Astrocyte of the hippocampus (primary cell): ENCODE measurements at places on chromosomes 6 and 20.

DNA sequence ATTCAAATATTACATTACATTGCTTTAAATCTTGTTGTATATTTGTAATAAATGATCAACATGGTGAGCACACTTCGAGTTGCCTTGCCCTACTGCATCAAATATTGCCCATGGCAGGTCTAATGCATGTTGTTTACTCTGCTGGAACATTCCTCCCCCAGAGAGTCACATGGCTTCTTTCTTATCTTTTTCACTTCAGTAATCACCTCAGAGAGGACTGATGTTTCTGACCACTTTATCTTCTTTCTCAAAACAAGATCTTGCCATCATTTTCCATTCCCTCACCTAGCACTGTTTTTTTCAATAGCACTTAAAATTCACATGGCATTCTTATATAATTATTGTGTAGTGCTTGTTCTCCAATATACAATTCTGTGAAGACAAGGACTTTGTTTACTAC, 243.5 kb upstream of the THEMIS start:
- DNase-seq: no peak

DNA sequence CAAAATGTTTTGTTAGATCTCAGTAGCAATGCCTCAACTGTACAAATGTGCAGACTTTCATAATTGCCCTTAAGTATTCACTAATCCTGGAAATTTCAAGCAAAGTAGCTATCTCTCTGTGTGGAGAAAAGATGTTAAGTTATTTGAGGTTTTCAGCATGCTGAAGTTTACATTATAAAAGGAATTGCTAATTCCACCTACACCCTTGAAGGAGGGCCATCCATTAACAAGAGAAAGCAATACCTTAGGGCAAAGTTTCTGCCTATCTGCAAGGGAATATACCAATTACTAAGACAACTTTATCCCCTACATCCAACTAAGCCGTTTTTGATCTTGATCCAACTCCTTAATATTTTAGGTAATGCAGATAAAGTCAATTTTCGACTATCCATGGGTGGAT, 380.7 kb upstream of the BTBD3 start:
- DNase-seq: no peak

- no peak for DNase-seq
Observed at GRCh38 chr20:8130840-8131526, 1.1 kb upstream of the PLCB1 start.

DNA sequence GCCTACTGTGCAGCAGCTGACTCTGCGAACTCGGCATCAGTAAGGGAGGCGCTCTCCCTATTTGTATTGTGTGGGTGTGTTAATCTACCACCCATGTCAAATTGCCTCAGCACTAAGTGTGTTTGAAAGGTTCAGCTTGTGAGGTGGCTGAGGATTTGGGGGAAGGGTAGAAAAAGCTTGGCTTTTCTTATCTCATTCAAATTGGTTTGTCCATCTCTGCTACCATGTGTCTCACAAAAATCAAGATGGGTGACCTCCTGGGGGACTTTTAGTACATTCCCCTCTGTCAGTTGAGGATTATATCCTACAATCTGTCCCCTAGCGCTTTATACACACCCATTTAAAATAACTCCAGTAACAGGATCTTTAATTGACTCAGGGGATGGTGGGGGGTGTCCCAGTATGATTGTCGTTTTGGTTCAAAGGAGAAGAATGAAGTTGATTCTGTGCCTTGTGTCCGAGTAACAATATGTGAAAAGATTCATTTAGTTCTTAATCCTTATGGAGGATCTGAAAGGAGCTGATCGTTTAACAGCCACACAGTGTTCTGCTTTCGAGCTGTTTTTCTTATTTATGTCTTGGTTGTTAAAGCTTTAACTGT, 609.6 kb downstream of the PKHD1 start:
- DNase-seq: no peak

DNA sequence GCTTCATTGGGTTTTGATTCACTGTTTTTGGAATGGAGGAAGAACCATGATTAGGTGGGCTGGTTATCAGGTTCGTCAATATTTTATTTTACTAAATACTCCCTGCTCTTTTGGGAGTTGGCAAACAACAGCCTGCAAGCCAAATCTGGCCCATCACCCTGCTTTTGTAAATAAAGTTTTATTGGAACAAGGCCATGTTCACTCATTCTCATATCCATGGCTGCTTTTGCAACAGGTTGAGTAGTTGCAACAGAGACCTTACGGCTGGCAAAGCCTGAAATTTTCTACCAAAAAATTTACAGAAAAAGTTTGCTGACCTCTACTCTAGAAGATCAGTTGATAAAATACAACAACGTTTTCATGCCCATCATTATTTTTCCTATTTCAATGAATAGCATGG, 45.1 kb downstream of the SYTL3 start:
- no peak for DNase-seq

GRCh38 chr20:32582659-32583580, 2.2 kb downstream of the NOL4L start:
- DNase-seq: peak; percentile 51

DNA sequence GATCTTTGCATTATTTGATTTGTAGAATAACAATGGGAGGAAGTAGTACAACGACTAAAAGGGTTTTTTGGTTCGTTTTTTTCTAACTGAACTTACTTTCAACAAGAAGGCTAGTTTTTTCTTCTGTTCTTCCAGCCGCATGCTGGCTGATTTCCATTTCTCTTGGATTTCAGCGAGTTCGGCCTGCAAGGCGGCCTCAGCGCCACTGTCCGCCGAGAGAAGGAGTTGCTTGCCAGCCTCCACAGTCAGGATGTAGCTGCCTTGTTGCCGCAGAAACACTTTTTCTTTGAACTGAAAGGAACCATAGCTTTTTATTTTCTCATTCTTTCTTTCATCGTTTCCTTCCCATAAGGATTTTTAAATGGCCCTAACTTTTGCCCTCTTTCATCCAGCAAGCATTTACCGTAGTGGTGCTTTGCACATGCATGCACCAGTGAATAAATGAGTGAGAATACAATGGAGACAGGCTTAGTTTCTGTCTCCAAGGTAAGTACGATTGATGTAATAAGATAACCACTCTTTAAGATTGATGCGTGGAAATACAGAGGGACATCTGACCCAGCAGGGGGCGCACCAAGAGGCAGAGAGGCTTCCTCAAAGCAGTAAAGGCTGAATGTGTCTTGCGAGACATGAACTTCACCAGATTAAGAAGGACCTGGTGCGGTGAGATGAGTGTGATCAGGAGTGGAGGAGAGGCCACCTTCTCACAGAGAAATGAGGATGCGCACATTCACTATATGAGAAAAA, 398.8 kb downstream of the ESR1 start:
- DNase-seq: no peak

DNA sequence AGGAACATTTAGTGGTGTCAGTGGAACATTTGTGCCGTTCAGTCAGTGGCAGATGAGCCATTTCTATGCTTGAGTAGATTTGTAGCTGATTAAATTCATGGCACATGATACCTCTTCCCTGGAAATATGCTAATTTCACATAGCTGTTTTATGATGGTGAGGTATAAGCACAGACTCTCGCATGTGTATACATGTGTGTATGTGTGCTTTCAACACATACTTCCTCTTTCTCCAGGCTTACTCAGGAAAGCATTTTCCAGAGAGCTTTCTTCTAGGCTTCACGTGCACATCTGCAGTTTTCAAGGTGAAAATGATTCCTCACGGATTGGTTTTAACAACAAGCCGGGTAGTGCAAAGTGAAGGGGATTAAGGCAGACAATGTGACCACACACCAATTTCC, 396.5 kb downstream of the HDGFL1 start:
- no peak for DNase-seq

GRCh38 chr20:62365814-62366369, 1.2 kb downstream of the LAMA5 start:
- peak; percentile 49 for DNase-seq

DNA sequence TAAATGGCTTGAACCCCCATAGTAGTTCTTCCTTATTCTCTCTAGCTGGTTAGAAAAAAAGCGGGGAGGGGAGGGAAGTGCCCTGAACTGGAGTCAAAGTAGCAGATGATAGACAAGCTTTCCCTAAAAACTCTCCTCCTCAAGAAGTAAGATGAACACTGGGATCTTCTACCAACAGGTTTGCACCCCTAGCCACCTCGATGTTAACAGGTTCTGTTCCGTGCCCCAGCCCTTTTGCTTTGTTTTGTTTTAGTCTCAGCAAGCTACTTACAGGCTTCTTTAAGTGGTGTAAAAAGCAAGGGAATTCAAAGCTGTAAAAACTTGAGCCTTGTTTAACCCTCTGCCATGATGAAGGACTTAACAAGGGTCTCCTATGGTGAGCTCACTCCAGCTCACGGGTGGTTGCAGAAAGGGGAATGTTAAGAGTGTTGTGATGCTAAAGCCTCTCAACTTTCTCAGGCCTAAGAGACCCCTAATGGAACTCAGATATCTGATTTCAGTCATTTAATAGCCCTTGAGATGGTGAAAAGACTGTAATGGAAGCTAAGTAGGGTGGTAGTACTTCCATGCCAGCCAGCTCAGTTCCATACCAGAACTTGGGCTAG, 106.0 kb downstream of the FOXO3 start:
- DNase-seq: no peak

GRCh38 chr20:12464036-12464435, 544.7 kb upstream of the SPTLC3 start:
- DNase-seq: no peak

DNA sequence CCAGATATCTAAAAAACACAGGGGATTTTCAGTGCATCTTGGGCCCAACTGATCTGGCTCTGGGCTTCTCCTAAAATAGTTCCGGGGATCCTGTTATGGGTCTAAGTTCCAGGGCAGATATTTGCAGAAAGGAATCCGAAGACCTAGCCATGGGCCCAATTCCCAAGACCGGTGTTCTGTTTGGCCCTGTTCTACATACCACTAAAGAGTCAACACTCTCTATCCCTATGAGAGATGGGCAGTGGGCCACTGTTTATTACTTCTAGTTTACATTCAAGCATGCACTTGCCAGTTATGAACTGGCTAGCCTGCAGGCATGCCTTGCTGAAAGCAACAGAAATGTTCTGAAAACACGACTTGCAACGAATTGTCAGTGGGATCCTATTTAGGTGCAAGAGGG, 87.4 kb upstream of the PLCB4 start:
- no peak for DNase-seq

DNA sequence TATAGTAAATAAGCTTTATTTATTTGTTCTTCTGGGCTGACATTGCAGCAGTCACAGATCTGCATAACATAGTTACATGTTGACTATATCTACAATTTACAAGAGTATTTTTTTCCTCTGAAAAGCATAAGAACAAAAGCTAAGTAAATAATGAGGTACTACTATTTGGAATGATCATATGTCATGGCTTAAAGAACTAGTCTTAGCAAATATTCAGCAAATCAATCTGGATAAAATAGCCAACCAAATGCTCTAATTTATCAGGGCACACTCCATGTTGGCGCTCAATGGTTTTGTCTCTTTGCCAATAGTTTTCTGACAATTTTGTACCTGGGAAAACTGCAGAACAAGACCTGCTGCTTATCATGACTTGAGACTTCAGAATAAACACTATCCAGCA, 233.4 kb upstream of the RIN2 start:
- no peak for DNase-seq

DNA sequence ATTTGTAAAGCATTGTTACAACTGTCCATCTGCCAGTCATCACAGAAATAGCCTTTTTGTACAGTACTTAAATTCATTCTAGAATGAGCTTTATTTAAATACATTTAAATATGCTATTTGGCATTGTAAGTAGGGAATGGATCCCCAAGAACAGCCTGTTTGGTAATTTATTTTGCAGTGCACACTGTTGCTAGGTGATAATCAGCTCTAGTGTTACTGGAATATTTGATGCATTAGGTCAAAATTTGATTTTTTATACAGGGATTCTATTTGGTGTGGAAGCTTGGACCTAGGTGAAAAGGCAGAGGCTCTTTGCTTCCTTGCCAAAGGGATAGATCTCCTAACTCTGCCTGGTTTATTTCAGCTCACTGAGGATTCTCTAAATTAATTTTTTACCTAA, 593.7 kb downstream of the EPM2A start:
- no peak for DNase-seq

DNA sequence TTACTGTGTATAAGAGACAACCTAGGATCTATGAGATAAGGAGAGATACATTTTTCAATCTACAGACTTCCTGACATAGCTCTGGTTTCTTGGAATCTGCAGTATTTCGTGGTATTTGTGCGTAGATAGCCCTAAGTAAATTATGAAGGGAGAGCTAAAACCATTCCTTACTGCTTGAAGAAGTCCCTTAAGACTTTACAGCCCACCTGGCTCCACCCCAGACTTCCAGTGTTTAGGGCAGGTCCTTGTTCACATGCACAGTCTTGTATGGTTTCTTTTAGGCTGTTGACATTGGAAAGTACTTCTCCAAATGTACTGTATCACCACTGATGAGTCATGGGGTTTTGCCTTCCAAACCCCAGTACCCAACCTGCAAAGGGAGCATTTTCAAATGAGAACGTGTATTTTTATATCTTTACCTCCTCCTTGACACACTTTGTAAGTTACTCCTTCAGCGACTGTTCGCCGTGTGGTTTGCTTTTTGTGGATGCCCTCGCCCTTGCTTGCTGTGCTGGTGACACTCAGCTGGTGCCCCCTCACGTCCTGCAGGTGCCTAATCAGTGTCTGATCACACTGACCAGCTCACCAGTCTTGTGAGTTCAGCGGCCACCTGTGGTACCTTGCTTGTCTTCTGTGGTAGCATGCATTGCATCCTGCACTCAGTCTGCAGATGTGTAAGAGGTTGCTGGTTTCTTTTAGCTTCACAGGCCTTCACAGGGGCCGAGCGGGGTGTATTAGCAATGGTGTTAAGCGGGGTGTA, 73.3 kb downstream of the IGF2R start:
- peak; percentile 57 for DNase-seq

- DNase-seq: peak; percentile 95
Observed at GRCh38 chr6:157148391-157149323, 174.7 kb downstream of the TMEM242 start.

GRCh38 chr20:58188527-58188926, 39.9 kb downstream of the ANKRD60 start:
- DNase-seq: no peak

DNA sequence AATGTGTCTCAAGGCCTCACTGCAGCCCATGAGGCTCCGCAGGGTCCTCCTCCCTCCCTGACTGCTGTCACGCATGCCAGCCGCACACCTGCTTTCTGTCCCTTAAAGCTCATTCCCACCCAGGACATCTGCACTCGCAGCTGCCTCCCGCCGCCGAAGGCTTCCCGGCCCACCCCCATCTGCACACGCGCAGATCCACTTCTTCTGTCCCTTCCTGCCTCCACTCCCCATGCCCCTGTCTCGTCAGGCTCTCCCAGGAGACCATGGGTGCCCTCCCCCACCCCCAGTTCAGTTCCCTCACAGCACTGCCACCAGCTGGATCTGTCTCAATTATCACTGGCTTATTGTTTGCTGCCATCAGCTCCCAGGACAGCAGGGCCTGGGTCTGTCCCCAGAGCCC, 63.0 kb downstream of the RIPOR3 start:
- DNase-seq: no peak

- DNase-seq: peak; percentile 51
Observed at GRCh38 chr6:26311012-26311384, 54.0 kb upstream of the BTN3A2 start.

GRCh38 chr20:38692436-38693411, 31.6 kb upstream of the SLC32A1 start:
- peak; percentile 88 for DNase-seq

GRCh38 chr20:16694161-16694560, 35.7 kb upstream of the SNRPB2 start:
- DNase-seq: no peak

- peak; percentile 74 for DNase-seq
Observed at GRCh38 chr6:71012866-71013469, 56.1 kb upstream of the B3GAT2 start.

- DNase-seq: no peak
Observed at GRCh38 chr20:14634665-14635064, 297.3 kb upstream of the FLRT3 start.
